ENCODE measurements at places on chromosomes 6 and 20.

DNA sequence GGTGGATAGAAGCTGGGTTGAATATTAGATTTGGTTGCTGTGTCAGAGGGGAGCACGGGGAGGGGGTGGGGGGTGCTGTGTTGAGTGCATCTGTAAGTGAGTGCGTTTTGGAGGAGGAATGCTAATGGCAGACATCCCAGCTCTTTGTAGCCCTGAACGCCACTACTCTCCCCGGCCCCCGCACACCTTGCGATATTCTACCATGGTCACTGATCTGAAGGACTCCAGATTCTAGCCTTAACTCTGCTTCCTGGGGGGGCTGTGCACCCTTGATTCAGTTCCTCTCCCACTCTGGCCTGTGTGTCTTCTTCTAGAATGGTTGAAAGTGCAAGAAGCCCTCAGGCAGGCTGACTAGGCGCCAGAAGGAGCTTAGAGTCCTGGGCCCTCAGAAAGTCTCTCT, 7.1 kb downstream of the GLP1R start:
- DNase-seq = no peak

- DNase-seq = no peak
These were observed 70.2 kb downstream of the PERP start for GRCh38 chr6:138037009-138037504.

DNA sequence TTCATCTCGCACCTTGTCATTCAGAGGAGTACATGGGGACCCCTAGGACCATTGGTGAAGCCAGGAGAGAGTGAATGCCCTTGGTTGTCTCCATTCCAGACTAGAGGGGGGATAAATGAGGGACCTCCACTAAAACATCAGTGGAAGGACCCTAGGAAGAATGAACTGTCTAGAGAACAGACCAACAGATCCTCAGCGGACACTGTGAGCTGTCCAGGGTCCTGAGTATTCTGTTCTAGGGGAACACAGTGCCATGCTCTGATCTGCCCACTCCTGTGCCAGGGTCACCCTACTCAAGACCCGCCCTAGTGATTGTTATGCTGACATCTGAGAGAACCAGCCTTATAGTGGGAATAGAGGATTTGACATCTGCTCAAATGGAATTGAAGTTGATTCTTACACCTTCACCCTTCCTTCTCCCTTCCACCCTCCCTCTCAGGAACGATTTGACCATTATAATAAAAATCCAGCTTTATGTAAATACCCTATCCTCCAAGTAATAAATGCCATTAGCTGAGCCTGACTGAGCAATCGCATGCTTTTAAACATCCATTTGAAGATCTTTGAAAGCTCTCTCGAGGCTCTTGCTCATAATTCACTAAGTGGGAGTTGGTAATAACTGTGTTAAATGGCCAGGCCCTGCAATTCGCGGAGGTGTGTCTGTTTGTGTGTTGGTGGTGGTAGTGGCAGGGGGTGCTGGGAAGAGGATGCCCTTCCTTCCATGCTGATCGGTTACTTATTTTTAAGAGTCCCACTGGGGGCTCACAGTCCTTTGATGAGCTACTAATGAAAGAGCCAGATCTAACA, 43.6 kb upstream of the SLC32A1 start:
- DNase-seq = no peak

DNA sequence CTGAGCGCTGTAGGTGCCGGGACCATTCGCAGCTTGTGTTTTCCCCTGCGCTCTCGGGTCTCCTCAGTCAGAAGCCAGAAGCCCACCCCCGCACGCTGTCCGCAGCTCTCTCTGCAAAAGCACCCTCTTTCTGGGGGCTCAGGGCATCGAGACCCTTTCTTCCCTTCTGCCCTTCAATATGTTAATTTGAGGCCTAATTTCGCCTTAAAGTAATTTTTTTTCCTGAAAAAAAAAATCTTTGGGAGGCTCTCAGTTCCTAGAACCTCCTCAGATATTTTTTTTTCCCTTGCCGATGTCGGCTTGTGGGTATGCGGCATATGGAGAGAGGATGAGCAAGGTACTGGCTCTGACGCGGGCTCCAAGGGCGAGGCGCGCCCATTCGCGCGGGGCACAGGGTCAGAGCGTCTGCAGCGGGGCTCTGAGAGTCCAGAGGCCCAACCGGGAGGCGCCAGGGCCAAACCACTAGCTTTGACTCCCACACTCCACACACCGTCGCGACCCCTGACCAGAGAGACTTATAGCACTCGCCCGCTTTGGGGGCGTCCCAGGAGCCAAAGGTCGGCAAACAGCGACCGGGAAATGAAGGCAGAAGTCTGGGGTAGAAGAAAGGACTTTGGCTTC, 893 bp downstream of the PRDM13 start:
- no peak for DNase-seq

- DNase-seq = peak; percentile 70
These were observed 942 bp downstream of the HLA-E start for GRCh38 chr6:30490026-30490876.

DNA sequence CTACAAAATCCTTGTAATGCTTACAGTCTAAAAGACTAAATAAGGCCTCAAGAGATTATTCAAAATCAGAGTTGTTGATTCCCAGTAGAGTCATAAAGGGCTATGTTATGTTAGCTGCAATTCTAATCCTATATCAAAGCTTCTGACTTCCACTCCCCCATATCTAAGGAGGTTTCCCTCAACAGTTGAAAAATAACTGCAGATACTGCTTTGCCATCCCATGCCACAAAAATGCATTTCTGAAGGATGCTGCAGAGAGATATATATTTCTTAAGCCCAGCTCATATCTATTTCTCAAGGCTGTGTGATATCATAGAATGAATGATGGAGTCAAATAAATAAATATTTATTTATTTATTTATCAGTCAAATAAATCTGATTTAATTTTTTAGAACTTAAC, 332.3 kb downstream of the LAMA2 start:
- no peak for DNase-seq

DNA sequence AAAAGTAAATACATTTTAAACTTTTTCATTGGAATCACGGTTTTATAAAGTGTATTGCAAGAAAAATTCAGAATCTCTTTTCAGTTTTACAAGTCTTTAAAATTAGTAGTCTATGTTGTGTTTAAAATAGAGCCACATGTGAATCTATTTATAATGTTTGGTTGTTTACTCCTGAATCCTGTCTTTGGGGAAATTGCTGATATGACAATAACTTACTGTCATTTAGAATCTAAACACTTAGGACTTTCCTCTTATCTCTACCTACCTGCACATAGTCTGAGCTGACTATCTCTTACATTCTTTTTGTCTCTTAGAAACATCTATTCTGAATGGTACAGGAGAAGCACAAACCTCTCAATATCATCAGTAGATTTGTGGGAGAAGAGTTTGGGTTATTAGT, 4.1 kb upstream of the SRSF12 start:
- no peak for DNase-seq

DNA sequence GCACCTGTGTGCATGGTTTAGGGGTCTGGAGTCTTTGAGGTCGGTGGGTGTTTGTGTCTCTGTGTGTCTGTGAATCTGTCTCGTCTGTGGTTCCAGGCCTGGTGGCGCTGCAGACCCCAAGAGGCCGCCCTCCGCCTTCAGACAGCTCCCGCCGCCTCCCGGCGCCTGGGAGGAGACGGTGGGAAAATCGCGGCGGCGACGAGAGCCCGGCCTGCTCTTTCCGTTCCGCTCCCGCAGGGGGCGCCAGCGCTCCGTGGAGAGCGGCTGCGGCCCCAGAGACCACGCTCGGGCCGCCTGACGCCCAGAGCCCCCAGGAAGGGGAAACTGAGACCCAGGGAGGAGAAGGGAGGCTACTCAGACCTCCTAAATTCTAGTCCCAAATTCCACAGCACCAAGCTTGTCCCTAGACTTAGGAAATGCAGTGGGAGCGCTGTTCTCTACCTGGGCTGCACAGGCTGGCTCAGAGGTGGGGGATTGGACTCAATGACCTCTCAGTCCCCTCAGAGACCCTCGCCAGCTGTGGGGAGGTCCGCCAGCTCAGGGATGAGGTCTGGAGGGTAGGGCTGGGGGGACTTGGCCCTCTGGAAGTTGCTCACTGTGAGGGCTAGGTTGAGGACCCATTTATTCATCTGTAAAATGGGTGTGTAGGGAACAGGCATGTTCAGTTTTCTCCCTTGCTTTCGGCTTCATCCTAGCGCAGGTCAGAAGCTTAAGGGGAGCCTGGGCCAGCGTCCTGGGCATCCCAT, 36.9 kb upstream of the BLCAP start:
- peak; percentile 25 for DNase-seq

- DNase-seq = no peak
These were observed 10.8 kb downstream of the FNDC1 start for GRCh38 chr6:159180001-159180400.

- DNase-seq = no peak
These were observed 61.4 kb upstream of the UTRN start for GRCh38 chr6:144223686-144224085.

GRCh38 chr6:23174781-23175361, 605.5 kb downstream of the HDGFL1 start:
- no peak for DNase-seq

DNA sequence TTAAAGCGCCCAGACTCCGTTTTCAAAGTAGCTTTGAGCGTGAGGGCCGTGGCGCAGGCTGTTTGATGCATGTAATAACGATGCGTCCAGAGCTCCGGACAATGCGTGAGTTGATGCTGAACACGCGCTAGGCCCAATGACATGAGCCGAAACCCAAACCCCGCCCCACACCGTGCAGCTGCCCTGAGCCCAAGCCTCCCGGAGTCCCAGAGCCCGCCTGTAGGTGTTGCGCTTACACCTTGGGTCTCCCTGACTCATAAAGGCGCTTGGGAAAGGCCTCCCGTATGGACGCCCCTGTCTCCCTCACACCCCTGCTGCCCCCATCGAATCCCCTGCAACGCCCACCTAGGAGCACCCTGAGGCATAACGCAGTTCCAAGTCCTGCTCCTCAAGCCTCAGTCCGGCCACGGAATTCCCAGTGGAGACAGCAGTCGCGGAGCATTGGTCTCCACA, 87.6 kb downstream of the ERMARD start:
- DNase-seq = no peak

DNA sequence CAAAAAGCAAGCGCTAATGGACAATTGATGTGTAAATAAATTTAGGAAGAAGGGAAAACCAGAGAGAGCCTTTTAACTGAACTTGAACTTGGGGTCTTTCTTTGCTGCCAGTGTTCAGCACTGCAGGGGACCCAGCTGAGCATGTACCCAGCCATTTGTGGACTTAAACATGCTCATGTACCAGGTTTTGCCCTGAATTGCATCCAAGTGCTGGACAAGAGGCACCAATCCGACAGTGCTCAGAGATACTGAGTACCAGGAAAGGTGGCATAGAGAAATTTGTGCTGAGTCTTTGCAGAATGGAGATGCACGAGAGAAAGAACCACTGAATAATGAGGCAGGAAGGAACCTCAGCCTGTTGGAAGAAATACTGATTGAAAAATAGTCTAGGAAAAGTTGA, 16.0 kb downstream of the AKAP12 start:
- DNase-seq = no peak

DNA sequence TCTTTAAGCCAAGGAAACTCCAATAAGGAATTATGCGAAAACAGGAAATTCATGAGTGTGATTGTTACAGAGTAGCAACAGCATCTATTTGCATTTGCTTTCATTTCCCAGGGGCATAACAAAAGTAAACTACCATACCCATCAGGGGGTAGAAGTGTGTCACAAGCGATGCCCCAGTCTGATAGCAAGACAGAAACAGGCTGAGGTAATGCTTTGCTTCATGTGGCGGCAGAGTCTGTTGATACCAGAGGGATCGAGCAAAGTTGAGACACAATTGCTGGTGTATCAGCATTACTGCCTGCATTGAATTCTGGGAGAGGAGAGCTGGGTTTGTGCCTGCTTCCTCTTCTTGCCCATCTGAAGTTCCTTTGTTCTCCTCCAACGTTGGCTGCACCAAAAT, 51.2 kb upstream of the LYRM2 start:
- no peak for DNase-seq

DNA sequence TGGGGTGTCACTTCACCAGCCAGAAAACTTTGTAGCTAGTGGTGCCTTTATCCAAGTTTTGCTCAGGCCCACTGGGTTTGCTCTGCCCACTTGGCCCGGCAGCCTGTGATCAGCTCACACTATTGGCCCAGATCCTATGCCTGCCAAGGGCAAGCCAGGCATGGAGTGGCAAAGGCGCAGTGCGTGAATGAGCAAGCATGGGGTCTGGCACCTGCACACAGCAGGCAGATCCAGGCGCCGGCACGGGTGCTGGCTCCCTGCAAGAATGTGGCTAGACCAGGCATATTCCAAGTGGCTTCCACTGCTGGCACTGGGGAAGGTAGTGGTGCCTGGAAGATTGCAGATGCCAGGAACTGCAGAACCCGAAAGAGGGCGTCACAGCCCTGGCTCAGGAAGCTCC, 346.9 kb downstream of the LMBRD1 start:
- no peak for DNase-seq

GRCh38 chr20:22080985-22081384, 375.5 kb downstream of the PAX1 start:
- no peak for DNase-seq

DNA sequence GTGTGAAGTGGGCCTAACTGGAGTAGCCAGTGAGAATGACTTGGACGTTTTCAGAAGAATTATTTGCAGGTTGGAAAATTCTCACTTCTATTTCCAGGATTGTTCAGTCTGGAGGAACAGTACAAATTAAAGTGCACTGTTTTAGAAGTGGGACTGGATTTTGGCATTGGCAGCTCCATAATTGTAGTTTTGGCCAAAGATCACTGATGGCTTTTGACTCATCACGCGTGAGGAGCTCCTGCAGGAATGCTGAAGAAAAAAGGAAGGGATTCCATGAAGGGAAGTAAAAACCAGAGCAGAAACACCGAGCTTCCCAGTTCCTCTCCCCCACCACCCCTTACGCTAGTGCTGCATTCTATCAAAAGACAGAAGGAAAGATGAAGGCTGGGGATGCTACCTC, 103.5 kb downstream of the JARID2 start:
- DNase-seq = no peak

GRCh38 chr20:35226126-35226883, at the start of gene MMP24:
Gene MMP24 (plus strand): TSS chr20:35226690. CDS start chr20:35226739, 49 bp downstream.
- no peak for DNase-seq

GRCh38 chr6:131510094-131510493, 62.9 kb upstream of the ARG1 start:
- no peak for DNase-seq

GRCh38 chr6:34791701-34792604, at the start of gene BLTP3A:
Gene BLTP3A (plus strand): TSS chr6:34792083. CDS start chr6:34792251, 168 bp downstream.
- DNase-seq = peak; percentile 78

DNA sequence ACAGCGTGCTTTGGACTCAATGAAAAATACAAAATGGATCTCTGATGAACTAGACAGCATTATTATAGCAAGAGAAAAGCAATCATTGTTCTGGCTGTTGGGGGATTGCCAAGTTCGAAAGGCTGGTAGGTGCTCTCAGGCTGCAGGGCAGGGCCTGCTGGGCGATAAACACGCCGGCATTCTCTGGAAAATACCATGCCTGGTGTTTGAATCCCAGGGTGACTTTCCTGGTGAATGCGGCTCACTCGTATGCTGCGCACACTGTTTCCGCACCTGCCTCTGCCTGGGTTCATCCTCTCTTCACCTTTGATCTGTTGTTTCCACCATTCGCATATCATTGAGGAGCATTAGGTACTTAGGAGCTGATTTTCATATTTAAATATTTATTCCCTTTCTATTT, 37.4 kb downstream of the GCNT2 start:
- DNase-seq = no peak

DNA sequence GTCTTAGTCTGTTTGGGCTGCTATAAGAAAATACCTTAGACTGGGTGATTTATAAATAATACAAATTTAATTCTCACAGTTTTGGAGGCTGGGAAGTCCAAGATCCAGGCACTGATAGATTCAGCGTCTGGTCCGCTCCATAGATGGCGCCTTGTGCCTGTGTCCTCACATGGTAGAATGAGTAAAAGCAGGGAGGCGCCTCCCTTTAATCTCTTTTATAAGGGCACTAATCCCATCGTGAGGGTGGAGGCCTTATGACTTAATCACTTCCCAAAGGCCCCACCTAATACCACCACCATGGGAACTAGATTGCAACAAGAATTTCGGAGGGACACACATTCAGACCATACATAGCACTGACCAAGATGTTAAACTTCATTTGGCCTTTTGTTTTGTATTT, 91.2 kb upstream of the TMEM181 start:
- no peak for DNase-seq
